ENCODE measurements at places on chromosomes 5 and 9.

DNA sequence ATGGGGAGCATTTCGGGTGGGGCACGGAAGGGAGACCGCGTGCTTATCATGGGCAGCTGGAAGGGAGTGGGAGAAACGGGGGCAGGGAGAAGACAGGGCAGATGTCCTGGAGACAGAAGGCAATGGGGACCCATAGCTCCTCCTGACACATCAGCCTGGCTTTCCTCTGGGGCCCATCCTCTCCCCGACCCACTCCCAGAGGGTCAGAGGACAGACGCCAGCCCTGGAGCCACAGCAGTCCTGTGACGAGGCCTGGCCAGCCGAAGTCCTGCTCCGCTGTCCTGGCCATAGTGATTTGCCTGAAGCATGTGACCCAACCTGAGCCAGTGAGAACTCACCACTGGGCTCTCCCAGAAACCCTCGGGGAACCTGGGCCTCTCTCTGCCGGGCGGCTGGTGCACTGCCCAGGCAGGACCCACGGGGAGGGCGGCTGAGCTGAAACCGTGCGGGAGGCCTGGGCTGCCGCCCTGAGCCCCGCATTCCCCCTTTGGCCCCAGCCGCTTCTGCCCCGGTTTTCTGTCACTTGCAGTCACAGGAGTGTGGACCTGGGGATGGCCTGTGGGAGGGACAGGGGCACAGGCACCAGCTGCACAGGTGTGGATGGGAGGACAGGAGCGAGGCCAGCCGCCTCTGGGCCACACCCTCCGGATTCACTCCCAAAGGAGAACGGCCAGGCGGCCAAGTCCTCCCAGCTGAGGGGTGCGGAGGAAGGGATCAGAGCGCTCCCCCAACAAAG is 19.8 kb downstream of the ADAMTS2 start:
- DNase-seq: no peak

DNA sequence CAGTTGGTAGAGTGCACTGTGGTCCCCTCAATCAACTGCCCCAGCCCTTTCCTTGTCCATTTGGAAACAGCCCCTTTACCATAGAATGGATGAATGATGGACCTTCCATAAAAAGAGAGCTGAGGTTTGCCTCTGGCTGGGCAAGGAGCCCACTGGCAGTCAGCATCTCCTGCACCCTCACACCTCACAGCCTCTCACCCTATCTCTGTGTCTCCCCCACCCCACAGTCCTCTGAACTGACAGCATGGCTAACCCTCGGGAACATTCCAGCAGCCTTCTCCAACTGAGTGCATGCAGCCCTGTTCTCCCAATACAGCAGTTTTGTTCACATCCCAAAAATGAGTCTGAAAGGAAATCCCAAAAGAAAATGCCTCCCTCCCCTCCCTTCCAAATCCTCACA is 51.7 kb downstream of the RETREG1 start:
- no peak for DNase-seq

DNA sequence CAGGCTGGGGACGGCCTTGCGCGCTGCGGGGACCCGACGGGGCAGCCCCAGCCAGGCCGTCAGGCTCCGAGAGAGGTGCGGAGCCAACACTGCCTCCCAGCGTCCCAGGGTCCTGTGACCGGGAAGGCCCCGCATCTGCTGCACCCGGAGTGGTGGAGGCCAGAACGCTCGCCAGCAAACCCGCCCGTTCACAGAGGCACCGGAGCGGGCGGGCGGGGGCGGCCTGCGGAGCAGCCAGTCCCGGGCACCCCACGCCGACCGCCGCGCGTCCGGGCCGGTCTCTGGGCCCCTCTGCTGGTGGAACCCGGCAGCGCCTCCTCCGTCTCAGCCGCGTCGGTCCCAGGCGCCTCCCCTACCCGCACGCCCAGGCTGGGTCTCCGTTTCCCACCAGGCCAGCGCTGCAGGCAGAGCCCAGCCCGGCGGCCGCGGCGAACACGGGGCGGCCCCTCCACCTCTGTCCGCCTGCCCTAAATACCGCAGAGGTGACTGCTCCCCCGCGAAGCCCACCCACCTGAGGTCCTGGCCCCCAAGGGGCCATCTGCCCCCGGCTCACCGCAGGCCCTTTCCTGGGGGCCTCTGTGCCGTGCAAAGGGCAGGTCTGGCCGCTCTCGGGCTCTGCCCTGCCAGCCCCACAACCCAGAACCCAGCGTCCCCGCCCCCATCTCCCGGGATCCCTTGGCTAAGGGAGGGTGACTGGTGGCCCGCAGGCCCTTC is 15.9 kb downstream of the EXD3 start:
- peak; percentile 65 for DNase-seq

DNA sequence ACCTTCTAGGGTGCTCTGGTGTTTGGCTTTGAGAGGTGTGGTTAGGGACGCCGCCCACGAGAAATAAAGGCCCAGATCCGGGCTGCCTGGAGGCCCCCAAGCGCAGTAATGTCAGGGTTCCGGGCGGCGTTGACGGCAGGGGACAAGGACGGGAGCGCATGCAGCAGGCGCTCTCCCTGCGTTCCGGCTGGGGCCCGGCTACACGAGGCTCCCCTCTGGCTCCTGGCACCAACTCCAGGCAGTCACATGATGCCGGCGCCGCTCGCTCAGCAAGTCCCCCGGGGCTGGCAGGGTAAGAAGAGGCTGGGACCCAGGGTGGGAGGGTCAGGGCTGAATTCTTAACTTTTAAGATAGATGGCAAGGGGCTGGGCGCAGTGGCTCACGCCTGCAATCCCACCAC is 28.1 kb downstream of the UBTD2 start:
- DNase-seq: no peak

DNA sequence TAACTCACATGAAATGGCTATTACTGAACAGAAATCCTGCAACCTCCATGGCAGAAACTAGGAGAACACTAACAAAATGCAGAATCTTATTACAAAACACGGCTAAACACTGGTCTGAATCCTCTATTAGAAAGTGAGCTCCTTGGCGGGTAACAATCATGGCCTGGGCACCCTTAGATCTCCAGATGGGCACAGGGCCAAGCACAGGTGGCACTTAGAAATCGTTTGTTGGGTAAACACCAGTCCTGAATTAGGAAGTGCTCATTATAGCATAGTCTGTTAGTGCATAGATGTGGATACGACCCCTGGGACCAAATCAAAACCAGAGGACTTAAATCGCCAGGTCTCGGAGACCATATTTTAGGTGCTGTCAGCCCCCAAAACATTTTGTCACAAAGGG is 14.4 kb downstream of the VDAC1 start:
- DNase-seq: no peak

- DNase-seq: no peak
Measured at GRCh38 chr5:36723912-36724311, 117.5 kb downstream of the SLC1A3 start.

GRCh38 chr5:81154725-81155124 is 78.4 kb upstream of the CKMT2 start:
- no peak for DNase-seq

GRCh38 chr9:121201045-121201737 is 478 bp downstream of the RAB14 start:
- DNase-seq: peak; percentile 4

DNA sequence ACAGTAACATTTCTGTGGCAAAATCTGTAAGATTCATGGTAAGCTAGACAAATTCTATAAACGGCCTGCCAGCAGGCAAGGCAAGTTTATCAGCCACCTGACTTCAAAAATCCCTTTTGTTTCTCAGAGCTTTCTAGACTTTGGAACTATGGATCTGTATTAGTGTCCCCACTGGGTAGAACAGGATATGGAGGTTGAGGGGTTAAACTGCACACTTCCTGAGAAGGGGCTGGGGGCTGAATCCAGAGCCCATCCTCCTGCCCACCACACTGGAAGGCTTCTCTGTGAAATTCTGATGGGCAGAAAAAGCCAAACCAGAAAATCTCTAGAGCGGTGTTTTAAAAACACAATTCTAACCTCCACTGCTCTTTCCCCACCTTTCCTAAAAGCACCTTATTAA is 128.7 kb downstream of the ENTREP1 start:
- DNase-seq: no peak

- DNase-seq: peak; percentile 27
Measured at GRCh38 chr9:86405926-86406325, 51.7 kb upstream of the TUT7 start.

DNA sequence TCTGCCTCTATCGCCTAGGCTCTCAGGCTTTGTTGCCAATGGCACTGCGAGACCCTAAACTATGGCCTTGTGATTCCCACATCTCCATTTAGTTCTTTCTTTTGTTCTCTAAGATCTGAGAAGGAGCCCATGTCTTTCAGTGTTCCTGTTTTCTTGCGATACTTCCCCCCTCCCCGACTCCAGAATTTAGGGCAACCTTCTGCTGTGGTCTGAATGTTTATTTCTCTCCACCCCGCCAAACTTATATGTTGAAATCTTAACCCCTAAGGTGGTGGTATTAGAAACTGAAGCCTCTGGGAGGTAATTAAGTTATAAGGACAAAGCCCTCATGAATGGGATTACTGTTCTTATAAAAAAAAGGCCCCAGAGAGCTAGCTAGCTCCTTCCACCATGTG is 6.4 kb downstream of the TMC1 start:
- DNase-seq: no peak

Measured in stimulated activated CD4-positive, alpha-beta T cell treated with anti-CD3 and anti-CD28 coated beads, TNF-alpha, amount 100 ng/mL, for 48 hours (primary cell).